C1 segment of cervical spinal cord (tissue), 14 donors: ENCODE measurements at places on chromosomes 7 and 10.

DNA sequence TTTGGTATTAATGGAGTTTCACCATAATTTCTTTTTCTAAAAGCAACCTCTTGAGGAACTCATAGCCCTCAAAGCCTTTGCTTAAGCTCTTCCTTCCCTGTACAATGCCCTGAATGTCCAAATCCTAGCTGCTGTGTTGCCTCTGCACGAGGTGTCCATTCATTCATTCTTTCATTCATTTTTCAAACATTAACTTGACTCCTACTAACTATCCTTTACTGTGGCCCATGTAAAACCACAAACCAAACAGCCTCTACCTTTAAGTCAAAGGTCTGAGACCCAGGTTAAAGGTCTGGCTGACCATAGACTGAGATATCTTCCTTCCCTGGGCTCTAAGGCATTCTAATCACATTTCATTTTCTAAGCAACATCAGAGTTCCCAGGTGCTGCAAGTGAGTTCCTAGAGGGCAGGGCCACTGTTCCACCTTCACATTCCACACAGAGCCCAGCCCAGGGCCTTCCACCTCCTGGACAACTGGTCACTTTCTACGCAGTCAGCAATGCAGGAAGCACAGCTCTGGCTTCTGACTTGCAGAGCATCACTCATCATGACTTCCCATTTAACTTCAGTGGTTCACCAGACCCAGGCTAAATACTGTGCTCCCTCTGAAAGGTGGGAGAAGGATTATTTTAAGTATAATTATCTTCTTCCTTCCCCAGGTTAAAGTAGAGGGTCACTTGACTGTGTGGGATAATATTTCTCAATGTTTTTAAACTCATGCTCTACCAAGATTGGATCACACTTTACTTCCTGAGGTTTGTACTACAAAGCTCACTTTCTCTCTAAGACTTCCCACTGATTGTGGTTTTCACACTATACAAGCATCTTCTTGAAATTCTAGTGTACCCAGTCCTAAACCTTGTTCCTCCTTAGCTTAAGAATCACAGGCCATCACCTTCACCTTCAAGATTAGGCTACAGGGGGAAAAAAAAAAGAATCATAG is 19.1 kb downstream of the ATXN7L1 start:
- no peak for DNase-seq

DNA sequence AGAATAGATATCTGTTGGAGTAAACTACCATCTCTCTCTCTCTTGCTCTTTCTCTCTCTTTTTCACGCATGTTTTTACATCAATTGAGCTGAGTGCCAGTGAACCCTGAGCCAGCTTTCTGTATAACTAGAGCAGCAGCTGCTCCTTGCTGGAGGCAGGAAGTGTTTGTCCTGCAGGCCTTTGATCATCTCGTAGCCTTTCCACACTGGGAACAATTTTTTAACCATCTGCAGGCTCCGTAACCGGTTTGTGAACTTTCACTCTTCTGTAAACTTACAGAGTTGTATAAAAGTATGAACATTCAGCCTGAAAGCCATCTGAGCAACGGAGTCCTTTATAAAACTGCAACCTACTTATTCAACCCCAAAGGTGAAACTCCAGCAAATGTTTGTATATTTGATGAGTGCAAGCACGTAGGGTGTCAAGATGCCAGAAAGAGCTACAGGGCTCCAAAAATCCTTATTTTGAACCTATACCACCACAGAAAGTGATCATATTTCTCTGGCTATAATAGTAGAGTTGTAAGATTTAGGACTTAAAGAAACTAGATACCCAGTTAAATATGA is 162.8 kb upstream of the NFE2L3 start:
- no peak for DNase-seq

- DNase-seq, result no peak
These were observed 141.4 kb downstream of the GRID1 start for GRCh38 chr10:86225103-86225782.

DNA sequence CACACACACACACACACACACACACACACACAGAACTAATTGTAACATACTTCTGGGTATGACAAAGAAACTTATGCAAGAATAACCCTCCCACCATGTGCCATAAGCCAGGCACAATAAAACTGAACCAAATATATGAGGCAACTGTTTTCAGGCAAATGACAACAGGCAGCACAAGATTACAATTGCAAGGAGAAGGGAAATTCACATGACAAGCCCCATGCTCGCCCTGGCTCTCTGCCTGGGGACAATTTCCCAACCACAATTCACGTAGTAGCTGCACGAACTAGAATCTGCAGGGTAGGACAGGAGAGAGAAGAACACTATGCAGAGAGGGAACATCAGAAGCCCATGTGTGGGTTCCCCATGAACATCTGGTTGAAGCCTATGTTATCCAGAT is 143.3 kb downstream of the CALN1 start:
- no peak for DNase-seq

- no peak for DNase-seq
These were observed 882 bp upstream of the LRRC61 start for GRCh38 chr7:150322114-150322832.

GRCh38 chr10:14578060-14578952 is 196.4 kb downstream of the FAM107B start:
- no peak for DNase-seq

DNA sequence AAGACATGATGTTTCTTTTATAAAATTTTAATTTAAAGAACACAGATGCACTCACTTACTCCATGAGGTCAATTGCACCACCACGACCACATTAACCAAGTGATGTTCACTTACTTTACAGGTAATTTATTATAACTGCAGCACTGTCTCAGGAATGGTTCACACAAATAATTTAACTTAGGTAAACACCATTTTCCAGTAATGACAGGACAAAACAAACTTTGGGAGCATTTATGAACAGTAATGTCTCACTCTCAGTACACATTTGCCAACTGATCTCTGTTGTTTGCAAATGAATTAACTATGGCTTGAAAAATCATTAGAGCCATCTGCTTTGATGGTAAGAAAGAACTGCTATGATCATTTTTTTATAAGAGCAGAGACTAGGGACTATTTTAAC is 150.4 kb downstream of the ETV1 start:
- DNase-seq, result no peak

GRCh38 chr10:76769582-76769981 is 868.0 kb downstream of the KCNMA1 start:
- DNase-seq, result no peak

- no peak for DNase-seq
These were observed 47.3 kb downstream of the MYPN start for GRCh38 chr10:68156373-68157185.

DNA sequence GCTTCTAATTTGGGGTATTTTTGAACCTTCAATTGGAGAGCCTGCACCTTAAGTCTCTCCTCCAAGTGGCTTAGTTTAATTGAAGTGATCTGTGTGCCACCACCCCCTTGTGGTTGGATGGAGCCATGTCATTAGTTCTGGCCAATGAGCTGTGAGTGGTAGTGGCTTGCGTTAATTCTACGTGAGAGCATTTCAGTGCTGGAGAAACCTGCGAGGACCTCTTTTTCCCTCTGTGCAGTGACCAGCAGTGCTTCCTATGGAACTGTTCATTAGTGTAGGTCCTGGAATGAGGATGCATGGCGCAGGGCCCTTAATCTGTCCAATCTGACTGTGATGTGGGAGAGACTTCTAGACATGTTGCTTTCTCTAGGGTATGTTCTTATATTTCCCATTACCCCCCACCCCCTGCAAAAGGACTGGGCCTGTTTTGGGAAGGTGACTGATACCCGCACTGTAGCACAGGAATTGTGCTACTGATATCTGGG is 3.8 kb downstream of the HILPDA start:
- DNase-seq, result no peak

- DNase-seq, result no peak
These were observed 152.9 kb downstream of the EBF3 start for GRCh38 chr10:129811208-129811607.

GRCh38 chr7:131816391-131817007 is 260.1 kb upstream of the PODXL start:
- no peak for DNase-seq

GRCh38 chr7:30965883-30966282 is 2.1 kb downstream of the GHRHR start:
- DNase-seq, result no peak

DNA sequence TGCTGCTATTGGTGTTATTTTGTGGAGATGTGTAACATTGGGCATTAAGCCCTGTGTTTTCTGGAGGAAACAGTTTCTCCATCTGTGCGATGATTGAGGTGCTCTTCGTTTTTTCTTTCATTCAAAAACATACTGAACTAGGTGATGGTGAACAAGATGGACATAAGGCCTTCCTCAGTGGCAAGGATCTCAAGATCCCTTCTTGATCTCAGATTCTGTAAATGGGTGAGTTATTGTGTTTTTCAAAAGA is 759 bp upstream of the ELAPOR2 start:
- no peak for DNase-seq

GRCh38 chr7:70619659-70620058 is 512.3 kb upstream of the GALNT17 start:
- no peak for DNase-seq

- DNase-seq, result no peak
These were observed 509.3 kb downstream of the GRID1 start for GRCh38 chr10:85857305-85857704.

DNA sequence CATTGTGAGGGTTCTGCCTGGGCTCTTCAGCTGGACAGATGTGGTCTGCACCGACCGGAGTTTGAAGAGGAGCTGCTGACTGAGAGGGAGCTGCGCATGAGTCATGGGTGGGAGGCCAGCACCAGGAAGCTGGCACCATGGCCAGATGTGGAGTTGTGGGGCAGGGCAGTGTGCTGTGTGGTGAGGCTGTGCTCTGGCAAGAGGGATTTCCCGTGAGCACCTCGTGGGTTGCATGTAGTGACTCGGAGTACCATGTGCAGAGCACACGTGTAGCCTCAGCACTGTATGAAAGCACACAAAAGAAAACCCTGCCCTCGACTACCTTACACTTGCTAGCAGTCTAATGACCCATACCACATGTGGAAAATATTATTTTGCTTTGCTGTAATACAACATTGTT is 103.4 kb downstream of the WNT2 start:
- no peak for DNase-seq

- no peak for DNase-seq
These were observed 53.9 kb upstream of the IL6 start for GRCh38 chr7:22672846-22673680.

GRCh38 chr10:6589287-6590094 is 9.4 kb upstream of the PRKCQ start:
- DNase-seq, result no peak

GRCh38 chr7:102286237-102287110 is at the start of gene SH2B2:
TSS of gene SH2B2 (plus strand) at chr7:102286868. CDS start at chr7:102300551, 13,683 bp downstream.
- DNase-seq, result peak; percentile 50

GRCh38 chr7:108146070-108146842 is 16.1 kb upstream of the LAMB4 start:
- DNase-seq, result no peak

GRCh38 chr7:67493366-67493765 is 496.7 kb downstream of the TYW1 start:
- DNase-seq, result no peak

DNA sequence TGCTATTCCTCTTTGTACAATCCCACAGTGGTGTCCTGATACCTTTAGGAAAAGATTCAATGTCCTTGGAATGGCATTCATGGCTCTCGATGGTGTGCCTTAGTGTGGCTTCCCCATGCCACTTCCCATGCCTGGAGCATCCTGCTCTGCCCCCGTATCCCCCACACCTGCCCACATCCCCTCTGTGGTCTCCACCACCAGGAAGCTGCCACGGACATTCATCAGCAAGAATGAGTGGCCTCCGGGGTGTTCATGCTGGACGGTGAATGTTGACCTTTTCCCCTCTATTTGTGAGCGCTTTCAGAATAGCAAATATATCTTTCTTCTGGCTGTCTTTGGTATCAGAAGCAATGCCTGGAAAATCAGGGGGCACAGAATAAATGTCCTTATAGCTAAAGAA is 262.0 kb upstream of the NRP1 start:
- no peak for DNase-seq

DNA sequence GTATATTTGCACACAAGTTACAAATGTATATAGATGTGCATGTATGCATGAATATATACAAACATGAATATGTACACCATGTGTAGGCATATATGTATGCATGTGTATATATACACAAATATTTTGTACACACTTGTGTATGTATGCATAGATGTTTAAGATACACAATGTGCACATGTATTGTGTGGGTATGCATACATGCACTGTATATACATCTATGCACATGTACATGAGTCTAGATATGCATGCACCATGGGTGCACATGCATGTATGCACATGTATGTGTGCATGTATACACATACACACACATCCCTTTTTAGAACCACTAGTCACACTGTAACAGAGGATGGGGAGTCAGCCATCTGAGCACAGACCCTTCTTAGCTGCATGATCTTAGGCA is 249.4 kb downstream of the COBL start:
- no peak for DNase-seq

GRCh38 chr10:120131183-120131582 is 238.7 kb downstream of the SEC23IP start:
- DNase-seq, result no peak

GRCh38 chr7:66036788-66037187 is 38.8 kb upstream of the ASL start:
- DNase-seq, result no peak
